Stimulated activated CD4-positive, alpha-beta T cell treated with anti-CD3 and anti-CD28 coated beads, TNF-alpha, amount 100 ng/mL, for 48 hours (primary cell): ENCODE measurements at places on chromosomes 11 and 22.

DNA sequence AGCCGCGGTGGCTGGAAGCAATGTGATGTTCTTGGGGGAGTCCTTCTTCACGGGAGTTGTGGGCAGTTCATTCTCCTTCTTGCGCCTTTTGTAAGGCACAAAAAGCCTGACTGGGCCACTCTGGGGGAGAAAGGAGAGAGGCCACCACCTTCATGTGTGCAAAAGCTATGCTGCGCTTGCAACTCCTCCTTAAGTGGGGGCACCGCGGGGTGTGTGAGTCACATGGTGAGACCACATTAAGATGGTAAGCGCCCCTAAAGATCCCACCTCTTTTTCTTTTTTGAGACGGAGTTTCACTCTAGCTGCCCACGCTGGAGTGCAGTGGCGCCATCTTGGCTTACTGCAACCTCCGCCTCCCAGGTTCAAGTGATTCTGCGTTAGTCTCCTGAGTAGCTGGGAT lies 14.1 kb downstream of the DEAF1 start:
- no peak for DNase-seq

DNA sequence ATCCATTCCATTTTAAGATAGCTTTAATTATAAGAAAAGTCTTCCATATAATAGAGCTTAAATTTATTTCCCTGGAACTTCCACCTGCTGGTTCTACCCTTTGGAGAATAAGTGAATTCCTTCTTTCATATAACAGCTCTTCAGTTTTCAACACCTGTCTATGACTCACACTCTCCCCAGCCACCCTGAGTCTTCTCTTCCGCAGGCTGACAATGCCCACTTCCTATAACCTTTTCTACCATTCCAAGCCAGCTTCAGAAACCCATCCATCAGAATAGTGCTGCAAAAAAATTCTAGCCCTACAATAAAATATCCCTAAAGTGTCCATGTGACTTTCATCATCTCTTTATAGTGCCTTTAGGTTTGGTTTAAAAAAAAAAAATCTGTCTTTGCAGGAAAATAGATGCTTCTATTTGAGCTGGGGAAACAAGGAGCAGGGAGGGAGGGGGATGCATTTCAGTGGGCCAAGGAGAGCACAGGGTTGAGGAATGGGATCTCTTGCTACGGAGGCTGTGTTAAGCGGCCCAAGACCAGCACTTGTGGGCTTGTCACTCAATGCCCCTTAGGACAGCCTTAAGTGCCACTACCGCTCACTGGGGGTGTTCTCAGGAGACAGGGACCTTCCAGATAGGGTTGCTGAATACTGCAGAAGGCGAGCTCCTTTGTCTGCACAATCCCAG lies 178.6 kb downstream of the DSCAML1 start:
- no peak for DNase-seq

DNA sequence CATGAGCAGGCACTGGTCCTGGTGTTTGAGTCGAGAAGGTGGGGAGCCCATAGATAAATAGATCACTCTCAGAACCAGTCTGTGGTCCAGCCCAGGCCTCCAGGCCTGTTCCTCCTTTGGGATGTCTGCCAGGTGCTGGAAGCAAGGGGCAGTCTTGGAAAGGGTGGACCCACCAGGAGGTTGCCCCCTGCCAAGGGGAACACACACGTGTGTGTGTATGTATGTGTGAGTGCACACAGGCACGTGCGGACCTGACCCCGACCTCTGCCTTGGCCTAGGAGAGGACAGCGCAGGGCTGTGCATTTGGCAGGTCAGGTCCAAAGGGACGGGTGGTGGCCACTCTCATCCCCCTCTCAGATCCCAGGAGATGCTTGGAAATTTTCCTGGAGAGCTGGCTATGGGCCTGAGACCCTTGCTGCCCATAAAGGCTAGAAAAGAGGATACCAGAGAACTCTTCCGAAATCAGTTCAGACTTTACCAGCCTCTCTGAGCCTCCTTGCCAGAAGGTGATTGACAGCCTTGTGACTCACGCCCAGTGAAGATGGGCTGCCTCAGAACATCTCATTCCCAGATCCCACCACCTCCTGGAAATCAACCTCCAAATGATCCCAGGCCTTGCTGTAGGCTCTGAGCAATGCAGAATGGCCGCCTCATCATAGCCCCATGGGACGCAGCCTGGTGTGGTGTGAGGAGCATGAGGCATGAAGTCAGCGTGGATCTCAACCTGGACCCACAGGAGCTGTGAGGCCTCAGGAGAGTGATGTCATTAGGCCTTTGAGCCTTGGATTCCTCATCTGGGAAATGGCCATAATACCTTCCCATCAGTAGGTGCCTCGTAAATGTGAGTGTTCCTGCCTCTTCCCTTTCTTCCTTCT lies 24.0 kb upstream of the CREB3L1 start:
- DNase-seq, result no peak

GRCh38 chr11:46475926-46476545 lies 84.5 kb upstream of the CHRM4 start:
- no peak for DNase-seq

DNA sequence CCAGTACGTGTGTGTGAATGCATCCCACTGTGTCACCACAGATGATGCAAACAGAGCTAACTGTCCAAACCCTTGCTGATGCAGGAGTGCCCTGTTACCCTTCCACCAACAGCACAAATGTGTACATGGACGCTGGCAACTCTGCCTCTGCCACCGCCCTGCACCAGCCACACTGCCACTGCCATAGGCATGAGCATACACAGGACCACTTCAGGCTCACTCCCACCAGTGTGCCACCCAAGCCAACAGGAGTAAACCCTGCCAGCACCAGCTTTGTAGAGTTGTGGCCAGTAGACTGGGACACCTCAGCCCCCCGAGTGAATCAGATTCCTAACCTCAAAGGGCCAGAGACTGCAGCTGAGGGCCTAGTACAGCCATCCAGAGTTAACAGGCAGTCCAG lies 34.0 kb downstream of the NOX4 start:
- DNase-seq, result no peak

DNA sequence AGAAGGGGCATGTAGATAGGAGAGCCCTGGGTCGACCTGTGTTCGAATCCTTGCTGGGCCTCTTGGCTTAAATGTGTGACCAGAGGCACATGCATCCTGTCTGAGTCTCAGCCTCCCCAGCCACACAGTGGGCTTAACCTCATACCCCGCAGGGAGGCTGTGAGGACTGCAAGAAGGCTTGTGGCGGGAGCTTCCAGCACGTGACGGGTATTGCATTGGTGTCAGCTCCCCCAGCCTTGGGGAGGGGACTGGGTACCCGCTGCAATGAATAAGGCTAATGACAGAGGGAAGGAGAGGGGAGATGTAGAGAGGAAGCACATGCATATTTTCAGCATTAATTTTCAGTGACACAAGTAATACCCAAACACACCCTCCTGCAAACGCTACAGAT lies 8.1 kb downstream of the RASD2 start:
- DNase-seq, result no peak

DNA sequence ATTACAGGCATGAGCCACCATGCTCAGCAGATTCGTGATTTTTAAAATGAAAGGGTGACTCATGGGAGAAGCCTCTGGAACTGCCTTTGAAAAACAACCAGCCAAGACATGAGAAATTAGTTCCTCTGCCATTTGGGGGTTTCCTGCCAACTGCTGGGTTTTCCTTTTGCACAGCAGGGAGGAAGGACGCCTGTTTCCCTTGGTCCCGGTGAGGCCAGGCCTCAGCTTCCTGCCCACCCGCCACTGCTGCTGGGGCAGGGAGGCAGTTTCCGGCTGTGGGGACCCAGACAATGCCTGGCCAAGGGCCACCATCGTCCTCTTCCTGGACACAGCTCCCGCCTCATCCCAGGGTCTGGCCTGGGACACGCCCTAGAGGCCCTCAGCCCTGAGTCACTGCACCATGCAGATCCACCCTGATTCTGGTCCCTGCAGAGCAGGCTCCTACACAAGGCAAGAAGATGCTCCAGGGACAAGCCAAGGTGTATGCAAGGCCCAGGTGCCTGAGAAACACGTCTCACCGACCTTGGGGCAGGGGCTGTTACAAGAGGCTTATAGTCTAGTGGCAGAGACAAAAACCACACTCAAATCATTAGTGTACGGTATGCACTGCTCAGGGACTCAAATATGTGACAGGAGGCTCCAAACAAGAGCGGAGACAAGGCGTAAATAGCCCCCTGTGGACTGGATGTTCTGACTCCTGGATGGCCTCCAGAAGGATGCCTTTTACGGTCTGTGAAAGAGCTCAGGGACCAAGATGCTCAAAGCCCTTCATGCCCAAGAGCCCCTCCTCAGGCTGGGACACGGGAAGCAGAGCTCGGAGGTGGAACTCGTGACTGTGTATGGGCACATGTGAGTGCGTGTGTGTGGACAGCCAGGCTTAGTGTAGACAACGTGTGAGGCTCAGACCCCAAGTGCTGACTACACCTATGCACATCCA lies 10.0 kb downstream of the PPM1F start:
- DNase-seq, result no peak

- no peak for DNase-seq
Measured at GRCh38 chr22:24319451-24319850, 48.8 kb downstream of the SPECC1L start.

DNA sequence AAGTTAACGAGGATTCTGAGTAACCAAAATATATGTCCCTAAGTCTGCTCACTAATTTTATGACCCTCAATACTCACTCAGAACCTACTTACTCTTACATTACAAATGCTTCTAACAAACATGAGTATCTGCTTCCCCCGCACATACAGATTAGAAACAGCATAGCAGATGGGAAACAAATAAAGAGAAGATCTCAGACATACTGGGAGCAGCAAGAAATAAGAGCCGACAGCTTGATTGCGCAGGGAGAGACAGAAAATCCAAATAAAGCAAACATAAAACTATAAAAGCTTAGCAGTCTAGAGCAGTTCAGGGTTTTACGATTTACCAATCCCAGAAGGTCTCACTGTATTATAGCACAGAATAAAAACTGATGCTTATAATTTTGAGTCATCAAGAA lies 89.1 kb upstream of the DBX1 start:
- DNase-seq, result no peak
